Omental fat pad (tissue), 4 donors: ENCODE measurements at places on chromosomes 7 and 10. TPM values are rescaled to one million over a fixed set of nuclear protein-coding genes. Genes with fewer than 3 reads are reported as not detected.

Gene AGR2
- total RNA-seq = 0.46 TPM

- DNase-seq = no peak
These were observed 167.2 kb downstream of the RAMP3 start for GRCh38 chr7:45324683-45325237.

GRCh38 chr7:159030490-159031134 lies 114.1 kb downstream of the VIPR2 start:
- no peak for DNase-seq

- DNase-seq = no peak
These were observed 720 bp upstream of the RFC2 start for GRCh38 chr7:74254858-74255379.

- DNase-seq = no peak
These were observed 176.1 kb downstream of the CHN2 start for GRCh38 chr7:29370531-29371314.

DNA sequence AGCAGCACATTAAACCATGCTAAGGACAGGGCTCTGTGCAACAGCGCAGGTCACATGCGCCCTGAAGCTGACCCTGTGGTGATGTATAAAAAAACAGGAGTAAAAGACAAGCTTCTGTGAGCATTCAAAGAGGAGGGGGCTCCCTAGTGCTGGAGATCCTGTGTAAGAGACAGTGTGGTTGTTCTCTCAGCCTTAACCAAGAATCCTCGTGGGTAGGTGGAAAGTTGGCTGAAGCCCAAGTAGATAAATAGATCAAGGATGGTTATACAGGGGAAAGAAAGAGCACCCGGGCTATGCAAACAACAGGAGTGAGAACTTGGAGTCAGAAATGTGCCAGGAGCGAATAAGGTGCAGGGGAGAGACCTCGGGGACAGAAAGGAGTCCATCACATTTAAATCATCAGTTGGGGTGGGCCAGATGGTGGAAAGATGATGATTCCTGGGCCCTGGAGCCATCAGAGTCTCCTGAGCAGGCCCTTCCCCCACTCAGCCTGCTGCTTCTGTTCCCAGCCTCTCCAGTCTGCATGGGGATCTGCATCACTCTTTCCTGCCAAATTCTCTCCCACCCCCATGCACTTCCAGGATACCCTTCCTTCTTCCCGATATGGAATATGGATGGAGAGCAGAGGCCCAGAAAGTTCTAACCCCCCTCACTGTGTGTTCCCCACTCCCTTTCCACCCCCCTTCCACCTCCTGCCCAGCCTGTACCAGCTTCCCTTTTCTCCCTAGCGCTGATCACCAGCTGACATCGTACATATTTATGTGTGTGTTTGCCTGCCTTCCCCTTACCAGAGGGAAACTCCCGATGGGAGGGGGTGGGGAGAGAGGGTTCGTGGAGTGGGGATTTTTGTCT lies 78.1 kb upstream of the PRR15 start:
- no peak for DNase-seq

DNA sequence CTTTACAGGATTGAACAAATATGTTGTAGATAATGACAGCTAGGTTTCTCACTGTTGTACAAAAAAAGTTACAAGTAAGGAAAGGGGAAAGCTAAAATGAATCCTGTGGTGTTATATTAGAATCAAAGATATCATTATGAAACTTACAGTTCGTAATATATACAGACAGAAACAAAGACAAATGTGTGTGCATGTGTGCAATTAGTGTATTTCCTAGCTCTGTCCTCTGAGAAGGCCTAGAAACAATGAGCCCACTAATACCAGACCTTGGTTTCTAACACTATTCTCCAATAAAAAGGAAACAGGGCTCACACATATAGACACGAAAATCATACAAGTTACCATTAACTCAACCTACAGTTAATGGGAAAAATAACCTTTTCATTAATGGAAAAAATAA lies 8.0 kb downstream of the KDM7A start:
- DNase-seq = no peak

DNA sequence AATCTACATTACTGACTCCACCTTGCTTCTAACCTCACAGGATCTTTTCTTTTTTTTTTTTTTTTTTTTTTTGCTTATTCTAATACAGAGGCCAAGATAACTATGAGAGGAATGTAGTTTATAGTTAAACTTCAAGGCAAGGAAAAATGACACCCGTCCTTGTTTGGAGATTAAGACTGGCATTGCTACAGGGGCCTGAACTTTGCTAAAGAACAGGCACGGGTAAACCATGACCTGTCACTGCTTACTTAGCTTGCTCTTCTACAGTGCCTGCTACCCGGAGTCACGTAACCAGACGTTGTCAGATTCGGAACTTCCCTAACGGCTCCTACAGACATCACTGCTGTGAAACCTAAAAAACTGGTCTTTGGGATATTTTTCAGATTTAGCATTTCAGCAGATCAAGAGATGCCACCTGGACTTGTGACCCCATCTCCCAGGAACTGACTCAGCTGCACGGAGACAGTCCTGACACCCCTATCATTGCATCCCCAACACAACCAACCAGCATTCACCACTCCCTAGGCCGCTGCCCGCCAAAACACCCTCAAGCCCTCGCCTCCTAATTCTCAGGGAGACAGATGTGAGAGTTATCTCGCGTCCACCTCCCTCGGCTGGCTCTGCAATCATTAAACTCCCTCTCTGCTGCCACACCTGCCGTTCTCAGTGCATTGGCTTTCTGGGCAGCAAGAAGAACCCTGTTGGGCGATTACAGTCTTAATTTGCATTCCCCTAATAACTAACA lies 27.5 kb downstream of the MAD1L1 start:
- DNase-seq = peak; percentile 14

Gene HMX3
- not detected for total RNA-seq

DNA sequence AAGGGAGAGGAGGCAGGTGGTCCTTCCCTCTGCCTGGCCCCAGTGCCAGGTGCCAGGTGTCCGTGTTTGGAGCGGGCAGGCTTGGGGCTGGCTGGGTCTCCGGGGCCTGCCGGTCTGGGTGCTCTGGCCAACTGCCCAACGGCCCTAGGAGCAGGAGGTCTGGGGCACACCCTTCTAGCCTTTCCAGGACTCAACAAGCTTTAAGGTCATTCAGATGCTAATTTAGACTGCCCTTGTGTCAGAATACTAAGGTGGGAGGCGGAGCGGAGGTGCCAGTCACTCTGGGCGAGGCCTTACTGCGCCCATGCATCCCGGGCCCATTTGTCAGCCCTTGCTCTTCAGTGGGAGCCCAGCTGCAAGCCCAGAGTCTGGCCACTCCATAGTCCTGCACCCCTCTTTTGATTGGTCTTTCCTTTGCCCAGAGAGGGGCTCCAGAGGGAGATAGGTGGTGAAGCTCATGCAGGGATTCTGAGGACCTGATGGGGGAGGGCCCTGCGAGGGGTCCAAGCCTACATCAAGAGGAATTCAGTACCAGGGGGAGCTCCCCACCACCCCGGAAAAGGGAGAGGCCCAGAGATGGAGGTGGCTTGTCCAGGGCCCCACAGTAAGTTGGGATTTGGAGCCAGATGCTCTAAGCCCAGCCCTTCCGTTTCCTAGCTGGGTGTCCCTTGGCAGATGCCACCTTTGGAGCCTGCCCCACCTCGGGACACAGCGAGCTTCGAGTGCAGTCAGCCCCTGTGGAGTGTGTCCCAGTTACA lies 1.3 kb downstream of the PGAM2 start:
- DNase-seq = no peak

- DNase-seq = no peak
These were observed 5.6 kb downstream of the AVL9 start for GRCh38 chr7:32500922-32501341.

DNA sequence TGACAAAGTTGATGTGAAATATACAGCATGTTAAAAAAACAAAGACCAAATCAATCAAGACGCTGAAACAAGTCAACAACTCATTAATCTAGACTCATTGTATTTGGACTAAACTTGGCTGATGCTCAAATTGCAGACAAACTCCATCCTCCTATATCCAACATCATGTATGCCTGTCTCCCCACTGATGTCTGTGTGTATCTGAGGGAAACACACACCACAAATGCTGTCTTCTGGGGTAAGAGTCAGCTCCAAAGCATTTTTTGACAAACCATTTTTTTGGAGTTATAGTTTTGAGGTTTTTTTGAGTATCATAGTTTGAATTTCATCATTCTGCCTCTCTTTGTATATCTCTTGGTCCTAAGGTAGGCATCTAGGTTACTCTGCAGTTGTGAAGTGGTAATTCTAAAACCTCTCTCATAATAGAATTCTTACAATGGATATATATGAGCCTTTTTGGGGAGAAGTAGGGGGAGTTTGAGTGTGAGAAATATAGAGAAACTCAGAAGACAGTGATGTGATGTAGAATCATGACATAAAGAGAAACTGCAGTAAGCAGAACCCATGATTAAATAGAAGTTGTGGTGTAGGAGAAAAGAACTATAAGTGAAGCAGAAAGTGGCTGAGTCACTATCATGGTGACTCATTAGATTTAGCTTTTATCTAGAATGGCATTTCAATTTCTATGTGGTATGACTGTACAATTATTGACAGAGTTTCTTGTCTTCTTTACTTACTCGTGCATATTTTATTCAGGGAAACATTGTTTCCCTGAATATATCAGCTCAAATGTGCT lies 1531.1 kb upstream of the LRRTM3 start:
- no peak for DNase-seq

Gene OPN4
- total RNA-seq = 1.1 TPM

Gene GNAT3
- not detected for total RNA-seq

DNA sequence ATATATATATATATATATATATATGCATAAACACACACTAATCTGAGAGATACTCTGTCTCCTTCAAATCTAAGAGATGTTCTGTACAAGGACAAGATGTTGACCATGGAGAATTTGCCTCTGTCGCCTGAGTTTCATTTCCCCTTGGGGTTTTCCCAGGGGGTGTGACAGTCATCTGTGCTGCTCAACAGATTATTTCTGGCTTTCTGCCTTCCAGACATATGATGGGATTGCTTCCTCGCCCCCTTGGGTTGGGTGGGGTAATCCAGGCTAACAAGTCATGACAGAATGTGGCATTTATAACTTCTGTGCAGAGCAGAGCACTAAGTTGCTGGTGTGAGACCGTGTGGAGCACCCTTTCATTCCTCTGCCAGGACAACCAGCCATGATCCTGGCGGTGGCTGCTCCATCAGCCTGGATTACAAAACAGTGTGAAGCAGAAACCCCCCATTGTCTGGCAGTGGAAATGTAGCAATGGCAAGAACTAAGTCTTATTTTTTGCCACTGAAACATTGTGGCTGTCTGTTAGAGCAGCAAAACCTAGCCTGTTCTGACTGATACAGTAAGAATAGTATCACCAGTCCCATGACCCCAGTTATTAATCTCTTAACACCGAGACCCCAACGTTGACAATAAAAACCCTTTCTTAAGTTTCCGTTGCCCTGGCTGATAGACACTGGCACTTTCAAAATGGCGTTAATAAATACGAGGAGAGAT lies 13.7 kb upstream of the USP6NL start:
- no peak for DNase-seq

- DNase-seq = no peak
These were observed 135.2 kb upstream of the ADO start for GRCh38 chr10:62669341-62669740.

Gene GRID2IP
- not detected for total RNA-seq

Gene FOXI2
- not detected for total RNA-seq

GRCh38 chr7:128352153-128352537 lies 8.4 kb upstream of the RBM28 start:
- DNase-seq = no peak

Gene RAB18
- total RNA-seq = 58.8 TPM

Gene ZKSCAN5
- total RNA-seq = 6.1 TPM

- DNase-seq = no peak
These were observed 47.9 kb downstream of the RBM33 start for GRCh38 chr7:155692317-155692716.

Gene RELN
- total RNA-seq = 1.2 TPM

Gene PNLIPRP3
- not detected for total RNA-seq

DNA sequence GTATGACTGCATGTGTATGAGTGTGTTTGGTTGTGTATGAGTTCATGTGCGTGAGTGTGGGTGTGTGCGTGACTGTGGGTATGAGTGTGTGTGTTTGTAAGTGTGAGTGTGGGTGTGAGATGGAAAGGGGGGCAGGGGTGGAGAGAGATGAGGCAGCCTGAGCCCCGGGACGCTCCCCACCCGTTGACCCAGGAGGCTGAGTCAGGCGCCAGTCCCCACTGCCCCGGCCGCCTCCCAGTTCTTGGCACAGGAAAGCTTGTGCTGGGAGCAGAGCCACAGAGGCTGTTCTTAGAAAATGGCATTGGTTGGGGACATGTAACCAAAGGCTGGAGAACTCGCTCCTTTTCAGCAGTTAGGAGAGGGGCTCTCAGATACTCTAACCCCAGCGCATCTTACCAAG lies 27.8 kb upstream of the NUB1 start:
- DNase-seq = peak; percentile 29

- DNase-seq = no peak
These were observed 20.0 kb downstream of the MYO1G start for GRCh38 chr7:44958645-44959344.

- DNase-seq = no peak
These were observed 57.6 kb upstream of the PIK3CG start for GRCh38 chr7:106807474-106807873.

DNA sequence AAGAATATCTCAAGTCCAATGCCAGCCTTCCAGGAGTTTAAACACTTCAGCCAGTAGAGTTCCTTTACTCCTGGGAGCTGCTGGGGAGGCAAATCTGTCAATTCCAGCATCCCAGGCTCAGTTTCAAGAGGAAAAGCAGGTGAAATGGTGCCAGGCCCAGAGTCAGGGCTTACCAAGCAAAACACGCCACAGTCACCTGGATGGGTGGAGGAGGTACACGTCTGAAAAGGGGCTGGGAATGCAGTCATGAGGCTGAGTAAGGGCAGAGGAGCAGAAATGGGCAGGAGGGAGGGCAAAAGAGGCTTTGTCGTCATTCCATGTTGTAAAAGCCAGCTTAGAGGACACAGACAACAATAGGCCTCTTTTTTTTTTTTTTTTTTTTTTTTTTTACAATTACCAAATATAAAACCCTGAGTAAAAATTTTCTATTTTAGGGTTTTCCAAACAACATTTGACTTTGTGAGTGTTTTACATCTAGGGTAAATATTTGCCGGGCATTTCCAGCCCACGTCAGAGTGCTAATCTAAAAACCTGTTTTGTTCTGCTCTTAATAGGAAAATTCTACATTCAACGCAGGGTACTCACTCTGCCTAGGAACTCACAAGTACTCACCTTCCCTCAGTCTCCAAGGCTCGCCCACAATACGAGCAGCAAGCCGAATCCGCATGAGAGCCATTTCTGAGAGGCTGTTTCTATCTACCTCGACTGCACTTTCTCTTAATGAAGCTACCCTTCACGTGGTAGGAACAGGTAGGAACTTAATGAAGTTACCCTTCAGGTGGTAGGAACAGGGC lies 21.2 kb downstream of the GFRA1 start:
- DNase-seq = no peak

GRCh38 chr10:47309408-47310089 lies 9.6 kb downstream of the GDF10 start:
- no peak for DNase-seq

GRCh38 chr7:37732253-37732652 lies 48.7 kb downstream of the GPR141 start:
- no peak for DNase-seq

Gene FAM25G
- total RNA-seq = not detected

- no peak for DNase-seq
These were observed 110.9 kb downstream of the ADARB2 start for GRCh38 chr10:1626410-1626809.

GRCh38 chr7:142789441-142789840 lies 18.7 kb downstream of the PRSS2 start:
- DNase-seq = no peak
